ENCODE measurements at places on chromosomes 3 and 15.

GRCh38 chr15:79966634-79967297 lies 4.2 kb downstream of the BCL2A1 start:
- DNase-seq: no peak

- DNase-seq: no peak
Measured at GRCh38 chr3:43390255-43390588, 103.9 kb downstream of the SNRK start.

DNA sequence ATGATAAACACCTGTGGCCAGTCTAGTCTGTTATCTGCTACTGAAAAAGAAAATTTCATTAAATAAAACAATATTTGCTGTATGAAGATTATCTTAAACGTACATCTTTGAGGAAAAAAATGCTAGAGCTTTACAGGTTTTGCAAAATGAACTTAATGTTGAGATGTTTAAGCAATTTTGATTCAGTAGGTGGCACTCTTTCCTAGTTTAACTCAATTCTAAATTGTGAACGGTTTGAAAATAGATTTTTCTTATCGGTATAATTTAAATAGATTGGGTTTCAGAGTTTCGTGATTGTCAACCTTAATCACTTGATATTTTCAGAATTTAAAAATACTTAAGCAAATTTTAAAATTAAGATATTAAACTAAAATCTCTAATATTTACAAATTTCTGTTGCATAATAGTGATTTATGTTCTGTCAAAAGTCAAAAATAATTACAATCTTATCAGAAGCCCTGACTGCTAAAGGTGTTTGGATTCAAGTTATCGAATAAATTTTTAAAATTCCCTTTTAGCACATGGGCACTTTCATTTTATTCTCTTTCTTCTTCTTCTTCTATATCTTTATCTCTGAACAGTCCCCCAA lies 7.0 kb upstream of the RNF111 start:
- no peak for DNase-seq

GRCh38 chr3:11907667-11908660 lies 61.3 kb upstream of the TAMM41 start:
- no peak for DNase-seq

DNA sequence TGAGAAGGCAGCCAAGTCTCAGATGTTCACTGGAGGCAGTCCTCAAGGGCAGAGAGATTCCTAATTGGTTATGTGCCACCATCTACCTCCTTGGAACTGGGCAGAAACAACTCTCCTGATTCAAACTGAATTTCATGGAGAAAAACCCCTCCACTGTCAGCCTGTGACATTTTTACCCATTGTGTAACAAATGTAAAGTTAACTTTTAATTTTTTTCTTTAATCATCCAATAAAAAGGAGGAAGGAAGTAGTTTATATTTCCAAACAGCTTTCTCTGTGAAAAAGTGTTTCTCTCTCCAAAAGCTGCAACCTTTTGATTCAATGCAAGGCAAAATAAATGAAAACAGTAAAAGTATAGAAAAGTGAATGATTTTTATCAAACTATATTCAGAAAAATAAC lies 510 bp upstream of the COLQ start:
- no peak for DNase-seq

DNA sequence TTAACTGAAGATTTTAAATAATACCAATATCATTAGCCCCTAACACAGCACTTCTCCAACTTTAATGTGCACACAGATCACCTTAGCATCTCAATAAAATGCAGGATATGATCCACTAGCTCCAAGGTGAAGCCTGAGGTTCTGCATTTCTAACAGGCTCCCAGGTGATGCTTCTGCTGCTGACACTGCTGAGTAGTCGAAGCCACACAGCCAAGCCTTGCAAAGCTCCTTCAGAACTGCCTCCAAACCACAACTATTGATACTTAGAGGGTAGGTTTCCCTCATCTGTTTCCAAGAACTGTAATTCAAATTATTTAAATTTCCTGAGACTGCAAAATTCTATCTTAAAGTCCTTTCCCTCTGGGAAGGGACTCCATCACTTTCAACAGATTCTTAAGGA lies 3.9 kb downstream of the RIOX2 start:
- no peak for DNase-seq

- no peak for DNase-seq
Measured at GRCh38 chr15:70480196-70480856, 283.0 kb downstream of the UACA start.

DNA sequence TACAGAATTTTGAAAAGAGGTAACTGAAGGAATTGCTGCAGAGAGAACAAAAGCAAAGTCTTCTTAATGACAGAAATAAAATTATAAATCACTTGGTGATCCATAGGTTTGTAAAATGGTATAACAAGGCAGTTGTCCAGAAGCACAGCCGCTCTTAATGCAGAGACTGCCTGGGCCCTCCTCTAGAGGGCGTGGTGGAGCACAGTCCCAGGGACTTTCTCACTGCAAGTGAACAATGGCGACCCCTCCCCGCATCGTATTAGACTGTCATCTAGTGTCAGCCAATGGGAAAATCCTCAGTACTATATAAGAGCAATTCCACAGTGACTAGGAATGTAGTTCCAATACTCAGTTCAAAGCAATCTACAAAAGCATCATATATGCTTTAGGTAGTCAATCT lies 26.4 kb upstream of the ZBED2 start:
- DNase-seq: no peak

DNA sequence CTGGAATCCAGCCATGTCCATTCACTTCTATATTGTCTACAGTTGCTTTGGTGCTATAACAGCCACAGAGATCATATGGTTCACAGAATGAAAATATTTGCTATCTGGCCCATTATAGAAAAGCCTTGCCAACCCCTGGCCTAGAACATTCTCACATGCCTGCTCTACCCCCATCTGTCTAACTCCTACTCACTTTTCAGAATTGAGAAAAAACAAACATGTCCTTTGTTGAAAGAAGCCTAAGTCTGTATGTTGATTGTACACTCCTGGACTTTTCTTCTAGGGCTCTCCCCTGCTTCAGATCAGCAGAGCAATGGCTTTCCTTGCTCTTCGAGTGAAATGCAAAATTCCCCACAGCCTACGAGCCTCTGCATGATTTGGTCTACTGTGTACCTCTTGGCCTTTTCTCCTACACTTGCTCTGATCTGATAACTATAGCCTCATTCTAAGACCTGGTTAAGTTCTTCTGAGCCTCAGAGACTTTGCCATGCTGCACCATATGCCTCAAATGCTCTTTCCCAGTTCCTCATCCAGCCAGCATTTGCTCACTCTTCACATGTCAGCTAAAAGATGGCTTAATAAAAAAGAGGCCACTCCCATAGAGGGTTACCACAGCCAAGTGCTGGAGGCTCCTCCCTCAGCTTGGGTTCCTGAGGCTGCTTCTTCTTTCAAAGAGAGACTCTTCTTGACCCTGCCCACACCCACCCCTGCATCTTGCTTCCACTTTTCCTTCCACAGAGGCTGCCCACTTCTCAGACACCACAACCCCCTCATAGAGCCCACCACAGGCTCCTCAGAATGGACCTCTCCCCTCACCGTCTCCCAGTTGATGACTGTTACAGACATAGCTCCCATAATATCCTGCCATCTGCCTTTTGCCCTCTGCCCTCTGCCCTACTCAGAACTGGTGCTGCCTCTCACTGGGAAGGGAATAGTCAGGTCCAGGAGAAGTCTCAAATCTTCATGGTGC lies 22.9 kb upstream of the DCLK3 start:
- DNase-seq: no peak

DNA sequence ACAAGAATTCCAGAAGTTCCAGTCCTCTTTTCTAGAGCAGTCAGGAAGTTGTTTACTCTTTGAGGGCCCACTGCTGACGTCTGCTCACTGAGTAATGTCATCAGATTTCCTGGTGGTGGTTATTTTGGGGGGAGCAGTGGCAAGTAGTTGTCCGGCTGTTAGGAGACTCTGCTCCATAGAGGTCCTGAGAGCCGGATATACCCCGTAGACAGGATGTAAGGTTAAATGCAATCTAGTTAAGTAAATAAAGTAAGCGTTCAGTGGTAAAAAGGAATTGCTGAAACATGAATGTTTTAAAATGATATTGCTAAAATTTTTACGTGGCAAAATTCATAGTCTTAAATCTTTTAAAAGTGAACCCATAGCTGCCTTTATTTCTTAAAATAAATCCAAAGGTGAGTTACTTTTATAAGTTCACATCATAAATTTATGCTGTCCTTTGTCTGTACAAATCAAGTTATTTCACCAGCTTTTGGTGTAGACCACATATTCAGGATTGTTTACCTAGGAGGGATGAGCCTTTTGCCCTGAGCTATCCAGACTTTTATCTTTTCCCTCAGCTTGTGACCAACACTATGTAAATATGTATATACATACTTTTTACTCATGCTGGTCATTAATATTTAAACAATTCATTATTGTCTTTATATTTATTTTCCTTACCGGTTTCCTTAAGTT lies 65.8 kb downstream of the PDE8A start:
- DNase-seq: no peak

DNA sequence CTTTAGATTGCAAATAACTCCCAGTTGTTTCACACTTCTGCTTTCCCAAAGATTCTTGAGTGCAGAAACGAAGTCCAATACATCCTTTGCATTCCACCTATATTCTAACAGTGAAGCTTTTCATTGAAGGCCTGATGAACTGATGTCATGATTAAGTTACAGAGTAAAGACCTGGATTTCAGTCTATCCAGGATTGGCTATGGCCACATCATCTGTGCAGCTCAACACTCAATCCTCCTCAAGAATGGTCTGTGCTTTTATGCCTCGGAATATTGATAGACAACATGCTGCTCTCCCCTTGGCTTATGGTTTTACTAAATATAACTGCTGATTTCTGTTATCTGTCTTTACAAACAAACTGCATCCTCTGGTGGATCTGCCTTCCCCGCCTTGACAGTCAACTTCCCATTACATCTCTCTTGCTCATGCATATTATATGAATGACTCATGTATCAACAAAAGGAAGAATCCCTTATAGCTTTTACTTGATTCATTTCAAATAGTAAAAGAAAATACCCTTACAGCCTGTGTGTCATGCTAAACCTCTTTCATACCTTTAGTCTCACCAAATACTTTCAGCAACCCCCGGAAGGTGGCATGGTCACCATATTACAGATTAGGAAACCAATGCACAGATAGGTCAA lies 59.5 kb downstream of the SCN11A start:
- DNase-seq: no peak

- no peak for DNase-seq
Measured at GRCh38 chr15:87777054-87777561, 479.4 kb downstream of the NTRK3 start.

GRCh38 chr15:40974879-40975278 lies 21.6 kb downstream of the CHAC1 start:
- no peak for DNase-seq

DNA sequence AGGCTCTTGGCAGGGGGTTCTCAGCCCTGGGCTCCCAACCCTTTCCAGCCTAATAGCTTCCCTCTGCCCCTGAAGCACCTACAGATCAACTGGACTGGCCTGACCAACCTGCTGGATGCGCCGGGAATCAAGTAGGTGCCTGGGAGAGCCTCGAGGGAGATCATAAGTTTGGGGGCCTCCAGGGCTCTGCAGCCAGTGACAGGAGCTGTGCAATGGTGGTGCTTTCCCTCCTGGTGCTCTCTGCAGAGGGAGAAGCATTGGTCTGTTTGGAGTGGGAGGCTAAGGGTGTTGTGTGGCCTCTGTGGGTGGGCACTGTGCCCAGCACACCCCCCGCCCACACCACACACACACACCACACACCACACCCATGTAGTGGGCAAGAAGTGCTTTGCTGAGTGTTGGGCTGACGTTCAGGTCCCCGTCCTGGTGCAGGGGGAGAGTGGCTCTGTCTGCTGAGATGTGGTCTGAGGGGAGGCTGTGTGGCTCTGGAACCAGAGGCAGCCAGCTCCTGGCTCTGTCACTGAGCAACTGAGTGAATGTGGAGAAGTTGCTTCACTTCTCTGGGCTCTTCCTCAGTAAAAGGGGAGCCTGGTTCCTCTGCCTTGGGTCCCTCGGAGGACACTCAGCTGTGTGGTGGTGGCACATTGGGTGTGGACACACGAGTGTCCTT lies 26.3 kb downstream of the ESYT3 start:
- DNase-seq: no peak

DNA sequence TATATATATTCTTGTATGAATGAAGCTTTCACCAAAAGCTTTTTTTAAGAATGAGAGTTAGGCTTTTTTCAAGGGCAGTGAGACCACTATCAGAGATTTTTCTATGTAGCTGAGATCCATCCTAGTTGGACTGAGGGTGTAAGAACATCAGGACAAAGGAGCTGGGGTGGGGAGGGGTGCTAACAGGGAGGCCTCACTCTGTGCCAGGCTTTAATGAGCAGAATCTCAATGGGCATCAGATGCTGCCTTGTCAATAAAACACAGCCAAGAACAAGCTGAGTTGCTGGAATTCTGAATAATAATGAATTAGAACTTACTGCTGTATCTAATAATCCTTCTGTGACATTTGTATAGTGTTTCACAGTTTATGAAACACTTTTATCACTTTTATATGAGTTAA lies 41.4 kb upstream of the USP3 start:
- no peak for DNase-seq

DNA sequence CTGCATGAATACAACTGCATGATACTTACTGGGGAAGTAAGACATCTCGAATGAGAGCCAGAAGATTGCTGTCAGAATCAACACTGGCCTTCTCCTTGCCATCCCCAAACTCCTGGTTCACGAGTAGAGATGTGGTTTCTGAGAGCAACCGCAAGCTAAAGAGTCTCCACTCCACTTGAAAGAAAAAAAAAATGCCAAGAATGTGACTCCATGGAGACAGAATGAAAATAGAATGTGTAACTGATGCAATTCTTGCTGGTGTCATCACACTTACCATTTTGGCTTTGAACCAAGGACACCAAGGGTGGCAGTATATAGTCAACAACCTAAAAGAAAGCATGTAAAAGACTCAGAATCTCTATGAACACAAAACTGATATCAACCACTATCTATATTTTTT lies 280.4 kb downstream of the ULK4 start:
- DNase-seq: no peak

- no peak for DNase-seq
Measured at GRCh38 chr15:95868450-95868849, 462.1 kb upstream of the NR2F2 start.

DNA sequence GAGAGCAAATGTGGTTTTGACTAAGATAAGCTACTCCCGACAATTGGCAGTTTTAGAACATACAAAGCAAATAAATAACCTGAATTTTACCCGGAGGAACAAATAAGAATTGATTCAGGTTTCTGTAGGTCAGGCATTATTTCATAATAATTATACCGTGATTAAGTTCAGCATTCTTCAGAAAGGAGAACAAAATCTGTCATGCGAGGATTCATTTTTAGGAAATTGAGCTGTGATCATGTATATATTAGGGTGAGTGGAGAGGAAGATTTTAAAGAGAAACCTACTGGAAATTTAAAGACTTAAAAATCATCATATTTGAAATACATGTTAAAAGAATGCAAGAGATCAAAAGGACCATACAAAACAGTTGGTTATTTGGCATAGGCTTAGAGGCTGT lies 20.5 kb downstream of the ZNF609 start:
- DNase-seq: no peak

DNA sequence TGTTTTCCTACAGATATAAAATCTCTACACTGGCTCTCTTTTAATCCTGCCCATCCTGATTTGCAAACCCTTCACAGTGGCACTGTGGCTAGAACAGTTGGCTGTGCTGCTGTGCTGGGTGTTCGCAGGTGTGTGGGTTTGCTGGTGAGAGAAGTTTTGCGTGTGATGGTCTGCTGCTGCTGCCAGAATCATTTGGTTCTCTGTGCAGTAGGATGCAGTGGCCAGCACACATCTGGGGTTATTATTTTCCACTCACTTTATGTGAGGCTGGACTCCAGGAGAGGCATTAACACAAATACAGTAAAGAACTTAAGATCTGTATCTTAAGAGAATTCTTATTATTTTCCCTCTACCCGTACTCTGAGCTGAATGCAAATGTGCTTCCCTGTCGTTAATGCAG lies 16.0 kb upstream of the PSMD6 start:
- no peak for DNase-seq
